NCI-H524 treated with DMSO at 0.1 percent for 48 hours (cell line): ENCODE measurements at places on chromosomes 3 and 15.

DNA sequence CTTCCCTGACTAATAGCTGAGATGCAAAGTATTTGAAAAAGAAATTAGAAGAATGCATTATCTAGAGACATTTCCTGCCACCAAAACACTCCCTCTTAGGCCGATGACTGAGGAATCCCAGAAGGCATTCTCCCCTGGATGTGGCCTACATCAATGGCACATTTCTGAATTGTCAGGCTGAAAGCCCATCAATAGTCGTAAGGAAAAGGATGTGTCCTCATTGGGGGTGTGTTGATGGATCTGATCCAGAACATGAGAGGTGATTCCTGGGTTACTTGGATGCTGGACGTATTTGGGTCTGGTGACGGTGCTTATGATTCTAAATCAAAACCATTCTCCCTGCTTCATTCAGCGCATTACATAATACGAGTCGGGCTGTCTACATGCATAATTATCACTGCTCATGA, 216.9 kb upstream of the CDIN1 start:
- no peak for DNase-seq

DNA sequence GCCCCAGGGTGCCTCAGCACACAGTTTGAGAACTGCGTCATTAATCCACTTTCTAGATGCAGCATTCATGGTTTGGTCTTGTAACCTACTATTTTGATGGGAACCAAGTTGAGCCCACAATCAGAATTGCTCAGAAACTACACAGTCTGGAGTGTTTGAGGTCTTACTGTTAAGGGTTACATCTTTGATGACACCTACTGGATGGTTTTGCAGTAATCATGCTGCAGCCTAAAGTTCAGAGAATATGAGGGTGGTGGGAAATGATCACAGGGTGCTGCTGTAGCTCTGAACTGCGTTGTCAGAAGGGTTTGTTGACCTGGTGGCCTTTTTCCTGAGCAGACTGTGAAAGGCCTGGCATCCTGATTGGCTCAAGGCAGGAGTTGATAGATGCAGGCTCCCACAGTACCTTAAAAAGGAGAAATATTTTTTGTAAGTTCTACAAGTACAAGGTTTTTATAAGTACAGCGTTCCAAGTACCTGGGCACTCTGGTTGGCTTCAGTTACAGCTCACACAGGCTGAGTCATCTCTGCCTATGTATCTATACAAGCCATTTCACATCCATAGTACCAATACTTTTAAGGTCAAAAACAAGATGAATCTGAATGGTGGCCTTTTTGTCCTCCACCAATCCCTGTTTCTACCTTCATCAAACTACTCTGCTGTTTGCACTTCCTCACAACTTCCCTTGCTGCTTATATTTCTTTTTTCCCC, 60.5 kb upstream of the ACKR4 start:
- DNase-seq, result no peak

- no peak for DNase-seq
Observed at GRCh38 chr15:77457191-77457904, 36.7 kb downstream of the HMG20A start.

DNA sequence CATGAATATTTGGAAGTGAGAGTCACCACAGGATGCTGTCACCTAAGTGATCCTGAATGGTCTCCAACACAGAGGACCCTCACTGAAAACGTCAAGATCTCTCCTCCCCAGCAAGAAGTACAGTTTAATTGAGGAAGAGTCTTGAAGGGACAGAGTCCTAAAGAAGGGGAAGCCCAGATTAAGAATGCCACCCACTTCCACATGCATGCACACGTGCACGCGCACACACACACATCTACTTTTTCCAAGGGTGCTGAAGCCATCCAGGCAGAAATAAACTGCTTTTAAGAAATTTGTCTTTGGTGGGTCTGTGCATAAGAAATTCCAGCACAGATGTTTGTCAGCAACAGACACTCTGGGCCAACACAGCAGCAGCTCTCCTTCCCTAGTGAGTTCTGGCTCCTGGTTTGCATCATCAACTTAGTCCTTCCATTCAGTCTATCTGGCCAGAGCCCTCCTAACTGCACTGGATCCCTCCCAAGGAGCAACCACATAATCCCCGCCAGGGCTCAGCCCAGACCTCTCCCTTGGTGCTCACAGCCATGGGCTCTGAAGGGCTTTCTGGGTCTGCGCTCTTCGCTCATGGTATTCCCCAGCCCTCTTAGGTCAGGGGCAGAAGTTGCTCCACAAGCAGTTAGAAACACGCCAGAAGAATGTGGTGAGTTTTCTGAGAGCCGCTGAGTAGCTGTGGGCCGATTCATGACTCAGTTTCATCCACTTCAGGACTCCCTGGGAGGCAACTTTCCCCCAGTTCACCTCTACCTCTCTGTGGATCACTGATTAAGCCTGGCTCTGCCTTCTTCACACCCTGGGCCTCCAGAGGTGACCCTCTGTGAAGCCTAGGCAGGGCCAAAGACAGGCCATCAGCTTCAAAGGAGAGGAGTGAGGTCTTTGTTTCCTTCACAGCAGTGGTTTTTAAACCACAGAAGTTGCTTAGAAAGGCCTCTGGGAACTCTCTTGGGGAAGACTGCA, 132.6 kb upstream of the LIPC start:
- DNase-seq, result no peak

DNA sequence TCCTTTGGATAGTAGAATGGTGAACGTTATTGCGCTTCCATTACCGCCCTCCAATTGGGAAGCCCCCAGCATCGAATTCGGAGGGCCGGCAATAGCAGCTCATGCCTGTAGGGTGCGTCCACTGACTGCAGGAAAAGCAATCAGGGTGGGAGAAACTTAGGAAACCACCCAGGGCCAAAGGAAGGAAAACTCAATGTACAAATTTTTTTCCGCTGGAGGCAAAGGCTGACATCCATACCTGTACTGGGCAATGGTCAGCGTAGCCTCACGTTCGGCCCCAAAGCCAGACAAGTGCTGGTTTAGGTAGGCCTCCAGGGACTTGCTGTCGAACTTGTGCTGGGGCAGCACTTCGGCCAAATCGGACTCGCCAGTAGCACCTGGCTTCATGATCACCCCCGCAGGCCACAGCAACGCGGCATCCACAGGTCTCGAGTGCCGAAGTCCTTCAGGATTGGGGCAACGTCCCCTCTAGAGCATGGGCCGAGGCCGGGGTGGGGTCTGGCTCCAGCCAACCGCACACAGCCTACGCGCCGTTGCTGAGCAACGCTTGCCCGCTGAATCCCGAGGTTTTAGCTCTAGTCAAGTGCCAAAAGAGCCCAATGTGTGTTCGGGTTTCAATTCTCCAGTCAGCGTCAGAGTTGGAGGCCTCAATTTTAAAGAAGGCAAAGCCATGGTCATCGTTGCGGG, at the start of gene ACAD11:
ACAD11 (minus strand) TSS at position 445 of the 687 bp plus-strand sequence; CDS start at position 387, 58 bp downstream.
- DNase-seq, result peak; percentile 97

- DNase-seq, result no peak
Observed at GRCh38 chr3:180329187-180329586, 272.8 kb upstream of the TTC14 start.

DNA sequence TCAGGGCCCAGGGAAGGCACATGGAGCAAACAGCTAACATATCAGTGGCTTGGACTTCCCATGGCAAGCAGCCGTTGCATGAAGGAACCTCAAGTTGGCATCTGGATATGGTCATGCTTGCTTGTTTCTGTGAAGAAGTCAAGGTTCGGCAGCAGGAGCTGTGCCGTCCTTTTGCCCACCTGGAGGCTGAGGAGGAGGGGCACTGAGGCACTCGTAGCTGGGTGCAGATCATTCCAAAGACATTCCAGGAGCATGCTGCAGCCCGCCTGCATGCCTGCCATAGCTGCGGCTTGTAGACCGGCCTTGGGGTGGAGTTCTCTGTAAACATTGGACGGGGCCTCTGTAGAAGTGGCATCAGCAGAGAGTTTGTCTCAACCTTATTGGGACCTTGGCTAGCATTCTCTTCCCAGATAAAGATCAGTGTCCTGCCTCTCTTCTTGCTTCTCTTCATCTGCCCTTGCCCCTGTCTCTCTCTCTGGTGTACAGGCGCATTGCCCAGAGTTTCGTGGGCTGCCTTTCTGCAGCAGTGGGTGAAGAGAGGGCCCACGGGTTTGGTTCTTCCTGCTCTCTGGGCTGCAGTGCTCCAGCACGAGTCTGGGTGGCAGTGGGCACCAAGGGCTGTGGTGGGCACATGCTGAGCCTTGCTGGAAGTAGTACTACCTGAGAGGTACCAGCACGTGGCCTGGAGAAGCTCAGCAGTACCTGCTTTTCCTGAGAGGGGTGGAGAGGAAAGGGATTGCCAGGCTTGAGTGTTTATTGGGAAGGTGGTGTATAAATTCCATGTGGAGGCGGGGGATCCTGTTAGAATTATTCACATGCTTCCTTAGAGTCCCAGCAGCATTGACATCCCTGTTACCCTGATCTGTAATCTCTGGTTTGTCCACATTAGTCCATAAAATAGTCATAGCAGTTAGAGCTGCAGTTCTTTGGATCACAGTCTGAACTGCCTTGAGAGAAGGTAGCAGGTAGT, 49.4 kb downstream of the CHCHD6 start:
- DNase-seq, result no peak

DNA sequence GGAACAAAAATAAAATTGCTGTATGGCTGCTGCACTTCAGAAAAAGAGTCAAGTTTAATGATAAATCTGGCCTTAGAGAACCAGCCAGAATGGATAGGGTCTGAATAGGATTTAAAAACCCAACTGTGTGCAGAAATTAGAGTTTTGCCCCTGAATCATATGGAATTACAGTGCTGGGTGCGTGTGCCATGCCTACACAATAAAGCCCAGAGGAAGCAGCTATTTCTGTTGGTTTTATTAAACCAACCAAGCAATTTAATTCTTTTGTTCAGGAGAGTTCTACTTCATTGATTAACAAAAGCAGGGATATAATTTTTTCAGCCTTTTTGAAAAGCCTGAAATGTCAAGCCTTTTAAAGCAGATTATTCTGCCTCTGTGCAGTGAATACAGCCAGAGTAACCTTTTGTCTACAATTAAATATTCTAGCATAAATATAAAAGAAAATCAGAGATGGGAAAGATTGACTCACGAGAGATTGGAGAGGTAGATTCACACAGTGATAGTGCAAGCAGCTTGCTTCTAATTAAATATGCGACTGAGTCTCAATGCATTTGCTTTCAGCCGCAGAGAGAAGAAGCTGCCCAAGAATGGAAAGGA, 66.7 kb upstream of the DNAJC19 start:
- DNase-seq, result no peak

GRCh38 chr3:79405183-79405582, 362.6 kb downstream of the ROBO1 start:
- no peak for DNase-seq

DNA sequence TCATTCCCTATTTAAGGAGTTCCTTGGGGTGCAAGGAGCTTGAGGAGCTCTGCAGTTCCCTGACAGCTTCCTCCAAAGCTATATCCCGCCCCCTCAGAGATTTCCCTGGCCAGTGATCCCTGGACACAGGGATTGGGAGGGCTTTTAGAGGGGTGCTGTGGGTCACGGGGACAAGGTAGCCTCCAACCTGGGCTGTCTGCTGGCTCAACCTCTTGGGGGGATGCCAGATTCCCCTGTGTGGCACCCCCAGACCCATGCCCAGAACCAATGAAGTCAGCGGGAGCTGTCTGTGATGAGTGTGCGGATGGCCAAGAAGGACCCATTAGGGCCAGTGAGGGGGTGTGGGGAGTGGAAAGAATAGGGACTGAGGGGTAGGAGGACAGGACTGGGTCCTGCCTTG, 21.0 kb upstream of the ATP2B2 start:
- no peak for DNase-seq

DNA sequence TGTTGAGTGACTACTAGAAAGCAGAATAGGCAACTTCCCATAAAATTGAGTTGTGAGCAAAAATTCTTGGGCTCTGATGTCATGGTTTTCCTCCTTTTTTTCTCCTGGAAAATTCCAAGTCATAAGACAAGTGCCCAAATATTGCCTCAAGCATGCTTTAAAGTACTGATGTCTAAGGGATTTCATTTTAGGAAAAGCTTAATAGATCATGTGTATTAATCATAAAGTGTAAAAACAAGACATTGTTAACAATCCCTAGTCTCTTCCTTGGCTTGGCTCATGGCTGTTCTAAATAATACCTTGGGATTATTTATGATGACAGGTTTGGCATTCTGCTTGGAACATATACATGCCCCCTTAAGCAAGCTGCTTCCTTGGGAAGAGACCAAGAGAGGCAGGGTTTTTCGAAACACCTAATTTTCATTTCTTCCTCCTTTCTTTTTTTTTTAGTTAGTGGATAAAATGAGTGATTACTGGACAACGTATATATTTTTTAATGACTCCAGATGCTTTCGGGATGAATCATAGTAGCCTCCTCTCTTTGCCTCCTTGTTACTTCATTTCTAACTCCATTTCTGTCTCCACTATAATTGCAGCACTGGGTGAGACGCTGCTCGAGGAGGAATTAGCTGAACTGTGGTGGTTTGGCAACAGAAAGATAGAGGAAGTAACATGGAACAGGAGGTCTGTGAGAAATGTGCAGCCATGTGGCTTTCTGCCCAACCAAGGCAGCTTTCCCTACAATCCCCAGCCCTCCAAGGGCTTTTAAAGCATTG, 104.9 kb downstream of the TPRG1 start:
- DNase-seq, result no peak

DNA sequence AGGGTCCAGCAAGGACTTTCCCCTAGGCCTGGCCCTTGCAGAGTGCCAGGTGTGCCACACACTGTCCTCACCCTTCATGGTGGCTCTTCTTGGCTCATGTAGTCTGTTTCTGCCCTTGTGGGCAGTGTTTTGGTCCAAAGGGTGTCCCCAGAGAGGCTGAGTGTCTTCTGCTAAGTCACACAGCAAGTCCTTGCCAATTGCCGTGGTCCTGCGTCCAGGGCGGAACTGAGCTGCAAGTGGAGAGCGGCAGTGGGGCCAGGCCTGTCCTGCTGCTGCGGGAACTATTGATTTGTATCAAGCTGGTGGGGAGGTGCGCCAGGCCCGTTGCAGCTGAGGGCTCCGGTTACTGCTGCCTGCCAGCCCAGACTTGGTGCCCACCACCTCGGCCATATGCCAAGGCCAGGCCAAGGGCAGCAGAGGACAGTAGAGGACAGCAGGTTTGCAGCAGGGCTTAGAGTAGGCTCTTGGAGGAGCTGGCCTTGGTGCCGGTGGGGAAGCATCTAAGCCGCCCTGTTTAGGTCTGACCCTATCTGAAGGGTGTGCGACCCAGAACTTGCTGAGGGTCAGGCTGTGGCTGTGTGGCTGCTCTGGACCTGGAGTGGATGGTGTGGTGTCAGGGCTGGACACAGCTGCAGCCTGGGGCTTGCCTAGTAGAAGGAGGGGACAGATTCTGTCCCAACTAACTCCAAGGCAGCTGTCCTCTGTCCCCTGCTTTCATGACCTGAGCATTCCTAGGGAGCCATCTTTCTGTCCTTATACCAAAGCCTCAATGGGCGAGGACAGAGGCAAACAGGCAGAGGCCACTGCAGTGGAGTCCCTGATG, 4.5 kb downstream of the AMIGO3 start:
- DNase-seq, result no peak

- no peak for DNase-seq
Observed at GRCh38 chr15:39172380-39173281, 408.2 kb upstream of the THBS1 start.

- no peak for DNase-seq
Observed at GRCh38 chr3:110738531-110738930, 333.1 kb upstream of the NECTIN3 start.
